Osteoblast (primary cell): ENCODE measurements at places on chromosomes 5 and 9.
A peak's percentile ranks its signal among the peaks of the same experiment; 100 is the strongest.

DNA sequence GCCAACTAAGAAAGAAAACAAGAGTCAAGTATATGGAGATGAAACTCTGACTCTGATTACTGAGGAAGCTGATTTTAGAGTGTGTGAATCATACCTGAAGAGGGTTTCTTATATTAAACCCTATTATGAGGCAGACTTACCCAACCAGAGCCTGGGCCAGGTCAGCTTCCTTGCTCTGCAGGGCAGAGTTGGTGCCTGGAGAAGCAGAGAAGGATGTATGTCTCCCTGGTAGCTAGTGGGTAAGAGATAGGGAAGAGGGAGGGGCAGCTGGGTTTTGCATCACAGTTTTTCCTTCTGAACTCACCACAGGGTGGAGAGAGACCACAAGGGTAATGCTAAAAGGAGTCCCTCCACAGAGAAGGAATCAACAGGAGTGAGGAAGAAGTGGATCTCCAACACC lies 104.1 kb downstream of the CMYA5 start:
- no peak for DNase-seq

- no peak for DNase-seq
Measured at GRCh38 chr9:80040457-80040856, 468.7 kb downstream of the TLE4 start.

DNA sequence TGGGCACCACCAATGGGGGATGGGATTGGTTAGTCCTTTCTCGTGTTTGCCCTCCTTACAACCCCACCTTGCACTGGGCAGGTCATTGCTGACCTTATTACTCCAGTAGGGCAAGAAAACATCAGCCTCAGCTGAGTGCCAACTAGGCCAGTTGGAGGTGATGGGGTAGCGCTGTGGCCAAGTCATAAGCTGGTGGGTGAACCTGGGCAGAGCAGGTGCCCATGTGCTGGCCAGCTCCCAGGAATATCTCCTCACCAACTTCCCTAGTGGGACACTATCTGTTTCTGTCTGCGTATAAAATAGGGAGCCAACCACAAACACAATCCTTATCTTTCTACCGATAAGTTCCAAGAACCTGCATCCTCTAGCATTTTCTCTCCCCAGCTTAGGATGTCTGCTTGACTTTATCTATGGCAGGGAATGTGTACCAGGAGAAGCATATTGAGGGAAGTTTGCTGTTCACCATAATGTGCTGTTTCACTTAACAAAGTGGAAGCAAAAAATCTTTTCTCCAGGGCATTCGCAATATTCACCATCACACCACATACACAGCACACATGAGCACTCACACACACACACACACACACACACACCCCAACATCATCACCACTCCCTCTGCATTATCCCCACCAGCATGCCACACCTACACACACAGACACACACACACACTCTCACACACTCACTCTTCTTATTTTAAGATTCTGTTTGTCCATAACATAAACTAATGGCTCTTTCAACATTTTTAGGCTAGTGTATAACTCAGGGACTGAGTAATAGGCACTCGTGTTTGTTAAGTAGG lies 390.0 kb downstream of the ENC1 start:
- DNase-seq: peak; percentile 22

- no peak for DNase-seq
Measured at GRCh38 chr5:78727786-78728761, 79.5 kb upstream of the LHFPL2 start.

GRCh38 chr5:169628892-169629291 lies 8.2 kb upstream of the DOCK2 start:
- DNase-seq: no peak

- DNase-seq: no peak
Measured at GRCh38 chr9:122193651-122194050, 33.9 kb downstream of the MORN5 start.

GRCh38 chr9:129962889-129963703 lies 79.9 kb downstream of the FNBP1 start:
- peak; percentile 73 for DNase-seq

DNA sequence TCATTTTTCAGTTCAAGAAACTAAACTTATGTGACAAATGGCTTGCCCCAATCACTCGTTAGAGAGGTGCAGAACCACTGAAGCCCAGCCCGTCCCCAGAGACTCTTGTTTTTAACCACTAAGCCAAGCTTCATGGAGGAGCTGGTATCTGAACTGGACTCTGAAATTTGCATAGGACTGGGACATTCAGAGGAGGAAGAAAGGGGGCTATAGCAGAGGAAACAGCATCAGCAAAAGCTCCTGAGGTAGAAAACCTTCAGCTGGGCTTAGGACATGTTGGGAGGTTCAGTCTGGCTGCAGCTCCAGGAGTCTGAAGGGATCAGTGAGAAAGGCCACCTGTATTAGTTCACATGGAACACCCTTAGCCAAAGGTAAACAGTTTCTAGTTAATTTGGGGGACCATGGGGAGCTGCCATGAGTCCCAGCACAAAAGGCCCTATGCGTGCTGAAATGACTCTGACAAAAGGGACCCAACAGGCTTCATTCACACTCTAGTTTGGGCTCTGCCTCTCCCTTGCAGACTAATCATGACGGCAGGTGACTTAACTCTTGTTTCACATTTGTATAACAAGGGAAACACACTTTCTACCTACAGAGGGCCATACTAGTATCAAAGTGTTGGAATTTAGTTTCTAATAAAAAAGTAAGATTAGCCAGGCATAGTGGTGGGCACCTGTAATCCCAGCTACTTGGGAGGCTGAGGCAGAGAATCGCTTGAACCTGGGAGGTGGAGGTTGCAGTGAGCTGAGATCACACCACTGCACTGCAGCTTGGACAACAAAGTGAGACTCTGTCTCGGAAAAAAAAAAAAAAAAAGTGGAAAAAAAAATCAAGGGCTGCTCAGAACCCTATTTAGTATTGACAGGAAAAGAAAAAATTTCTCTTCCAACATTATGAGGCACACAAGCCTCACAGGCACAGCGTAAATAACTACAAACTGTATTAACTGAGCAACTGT lies 10.2 kb downstream of the FBXO10 start:
- no peak for DNase-seq

DNA sequence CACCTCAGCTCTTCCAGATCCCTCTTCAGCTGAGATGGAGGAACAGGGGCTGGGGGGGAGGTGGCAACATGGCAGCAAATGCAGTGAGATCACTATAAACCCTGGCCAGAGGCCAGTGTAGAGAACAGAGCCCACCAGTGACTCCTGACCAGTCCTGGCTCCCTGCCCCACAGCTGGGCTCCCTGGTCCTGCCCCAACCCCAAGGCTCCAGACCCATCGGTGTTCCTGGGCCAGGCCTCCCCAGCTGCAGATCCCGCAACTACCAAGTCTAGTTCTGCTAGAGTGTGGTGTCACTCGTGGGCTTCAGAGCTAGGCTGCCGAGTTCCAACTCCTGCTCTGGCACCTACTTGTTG lies 16.8 kb downstream of the AKNA start:
- no peak for DNase-seq

DNA sequence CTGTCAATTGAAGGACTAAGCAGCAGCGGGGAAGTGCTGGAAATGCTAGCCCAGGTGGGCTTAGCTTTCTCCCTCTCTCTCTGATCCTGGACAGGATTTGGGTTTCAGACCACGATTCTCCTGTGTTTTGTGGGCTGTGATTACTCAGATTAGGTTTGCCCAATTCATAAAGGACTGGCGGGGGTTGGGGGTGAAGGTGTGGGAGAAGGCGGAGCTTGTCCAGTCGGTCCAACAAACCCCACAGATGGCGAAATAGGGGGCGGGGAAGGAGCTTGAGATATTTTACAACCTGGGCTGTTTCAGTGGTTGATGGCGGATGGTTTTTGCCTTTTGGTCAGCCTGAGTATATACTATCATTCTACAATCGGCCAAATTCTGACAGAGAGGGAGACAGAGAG lies 35.2 kb downstream of the PCDHAC2 start:
- no peak for DNase-seq

- DNase-seq: peak; percentile 81
Measured at GRCh38 chr5:119022017-119022745, 33.8 kb upstream of the DTWD2 start.

DNA sequence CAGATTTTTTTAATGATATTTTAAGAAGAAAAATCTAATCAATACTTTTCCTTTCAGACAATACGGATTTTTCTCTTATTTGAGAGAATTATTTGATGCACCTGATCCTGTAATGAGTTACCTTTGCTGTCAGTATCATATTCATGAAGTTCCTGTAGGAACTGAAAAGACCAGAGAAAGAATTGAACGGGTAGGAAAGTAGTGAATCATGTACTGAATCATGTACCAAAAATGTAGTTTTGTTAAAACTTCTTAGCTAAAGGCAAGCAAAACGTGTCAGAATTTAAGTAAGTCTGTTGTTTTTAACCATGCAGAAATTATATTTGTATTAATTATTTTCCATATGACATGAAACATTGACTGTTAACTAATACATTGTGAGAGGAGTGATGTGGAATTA lies 56.6 kb downstream of the SMC5 start:
- no peak for DNase-seq

GRCh38 chr5:33379757-33380156 lies 61.0 kb upstream of the TARS1 start:
- DNase-seq: no peak

DNA sequence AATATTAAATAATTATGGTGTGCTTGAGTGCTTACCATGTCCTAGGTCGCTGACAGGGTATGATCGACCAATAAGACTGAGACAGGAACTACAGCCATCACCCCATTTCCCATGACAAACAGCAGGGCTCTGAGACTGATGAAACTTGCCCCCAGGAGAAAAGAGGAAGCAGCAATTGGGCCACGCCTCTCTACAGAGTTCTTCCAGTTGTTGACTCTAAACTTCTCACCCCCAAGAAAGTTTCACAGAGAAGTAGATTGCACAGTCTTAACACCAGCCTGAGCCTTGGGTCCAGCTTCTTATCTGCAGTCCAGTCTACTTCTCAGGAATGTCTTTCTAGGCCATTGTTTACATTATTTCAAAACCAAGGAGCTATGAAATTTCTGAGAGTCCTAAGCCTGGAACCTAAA lies 182.2 kb upstream of the ANKRD55 start:
- no peak for DNase-seq

DNA sequence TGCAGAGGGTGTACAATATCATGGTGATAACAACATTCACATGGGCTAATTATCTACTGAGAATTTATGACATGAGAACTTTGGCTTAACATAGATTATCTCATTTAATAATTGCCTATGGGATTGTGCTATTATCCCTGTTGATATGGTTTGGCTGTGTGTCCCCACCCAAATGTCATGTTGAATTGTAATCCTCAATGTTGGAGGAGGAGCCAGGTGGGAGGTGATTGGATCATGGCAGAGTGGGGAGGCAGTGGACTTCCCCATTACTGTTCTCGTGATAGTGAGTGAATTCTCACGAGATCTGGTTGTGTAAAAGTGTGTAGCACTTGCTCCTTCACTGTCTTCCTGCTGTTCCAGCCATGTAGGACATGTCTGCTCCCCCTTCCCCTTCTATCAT lies 186.4 kb downstream of the TRIM32 start:
- DNase-seq: no peak

DNA sequence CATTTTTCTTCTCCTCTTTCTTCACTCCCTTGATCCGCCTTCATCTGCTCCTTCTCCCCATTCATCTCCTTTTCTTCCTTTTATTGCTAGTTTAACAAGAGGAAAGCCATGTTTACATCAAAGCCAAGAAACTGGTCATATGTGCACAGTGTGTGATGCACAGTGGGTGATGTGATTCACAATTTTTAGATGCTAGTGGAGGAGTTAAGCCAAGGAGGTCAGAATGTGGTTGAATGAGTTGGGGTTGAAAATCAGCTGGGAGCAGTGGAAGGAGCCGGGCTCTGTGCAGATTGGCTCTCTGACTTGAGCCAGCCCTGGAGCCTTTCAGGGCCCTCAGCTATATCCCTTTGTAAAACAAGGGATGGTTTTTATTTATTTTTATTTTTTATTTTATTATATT lies 7.3 kb downstream of the ACER2 start:
- peak; percentile 62 for DNase-seq

- DNase-seq: no peak
Measured at GRCh38 chr5:66413931-66414330, 182.3 kb upstream of the MAST4 start.

- no peak for DNase-seq
Measured at GRCh38 chr5:69368458-69369339, 621 bp downstream of the AK6 start.
